ENCODE measurements at places on chromosomes 2 and 18.
A peak's percentile ranks its signal among the peaks of the same experiment; 100 is the strongest.

DNA sequence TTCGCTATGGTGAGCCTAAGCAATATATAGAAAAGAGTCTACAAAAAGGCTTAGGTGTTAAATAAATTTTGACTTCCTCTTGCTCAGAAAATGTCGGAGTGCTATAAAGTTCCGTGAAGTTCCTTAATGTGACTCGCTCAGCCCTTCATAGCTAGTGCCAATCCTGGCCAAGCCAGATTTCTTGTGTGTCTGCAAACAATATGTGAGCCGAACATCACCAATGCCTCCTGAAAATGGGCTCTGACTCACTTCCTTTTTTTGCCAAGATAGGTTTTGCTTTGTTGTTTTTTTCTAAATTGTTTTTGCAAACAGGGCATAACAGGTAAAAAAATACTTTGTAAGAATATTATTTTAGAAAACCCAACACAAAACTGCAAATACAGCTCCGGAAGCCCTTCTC is 26.1 kb downstream of the CDC42EP3 start:
- DNase-seq, result peak; percentile 72

GRCh38 chr2:232883116-232883721 is 13.2 kb downstream of the SNORC start:
- DNase-seq, result no peak

DNA sequence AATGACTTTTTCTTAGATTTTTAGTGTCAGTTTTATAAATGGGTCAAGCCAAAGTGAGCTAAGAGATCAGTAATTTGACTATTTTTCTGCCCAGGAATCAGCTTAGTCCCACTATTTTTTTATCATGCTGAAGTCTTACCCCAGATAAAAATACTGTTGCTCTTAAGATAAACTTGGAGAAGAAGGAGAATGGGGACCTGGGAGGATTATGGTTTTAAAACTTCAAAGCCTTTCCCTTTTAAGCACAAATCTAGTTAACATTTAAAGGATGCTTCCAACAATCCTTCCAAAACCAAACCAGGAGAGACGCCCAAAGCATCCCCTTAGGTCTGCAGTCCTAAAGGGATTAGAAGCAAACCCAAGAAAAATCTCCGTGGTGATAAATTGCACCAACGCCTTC is 172.4 kb downstream of the SP3 start:
- no peak for DNase-seq

- DNase-seq, result peak; percentile 93
Measured at GRCh38 chr2:226427538-226428307, 371.9 kb downstream of the IRS1 start.

- no peak for DNase-seq
Measured at GRCh38 chr2:479490-480176, 191.7 kb upstream of the ALKAL2 start.

GRCh38 chr2:199383021-199383420 is 74.7 kb downstream of the SATB2 start:
- no peak for DNase-seq

DNA sequence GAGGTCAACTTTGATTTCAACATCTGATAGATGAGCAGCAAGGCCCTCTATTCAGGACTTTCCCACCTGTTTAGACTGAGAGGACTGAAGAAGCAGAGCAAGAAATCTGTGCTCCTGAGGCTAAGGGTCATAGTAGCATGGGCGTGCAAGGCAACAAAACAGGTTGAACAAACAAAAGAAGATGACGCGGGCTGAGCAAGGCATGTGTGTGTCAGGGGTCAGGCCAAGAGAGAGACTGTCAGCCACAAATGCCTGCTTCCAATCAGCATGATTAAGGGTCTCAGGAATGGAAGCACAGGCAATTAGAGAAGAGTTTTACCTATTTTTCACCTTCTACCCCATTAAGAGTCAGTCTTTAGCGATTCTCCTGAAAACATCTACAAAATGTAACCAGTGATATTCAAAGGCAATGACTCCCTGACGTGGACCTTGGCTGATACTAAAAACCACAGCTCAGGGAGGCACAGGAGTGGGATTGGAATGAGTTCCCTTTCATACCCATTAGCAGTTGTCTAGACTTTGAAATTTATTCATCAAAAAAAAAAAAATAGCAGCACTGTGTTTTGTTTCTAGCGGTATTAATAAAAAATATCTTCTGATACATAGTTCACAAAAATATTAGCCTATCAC is 81.9 kb downstream of the DYNAP start:
- peak; percentile 2 for DNase-seq

- DNase-seq, result no peak
Measured at GRCh38 chr2:241092677-241093076, 9.4 kb downstream of the MTERF4 start.

DNA sequence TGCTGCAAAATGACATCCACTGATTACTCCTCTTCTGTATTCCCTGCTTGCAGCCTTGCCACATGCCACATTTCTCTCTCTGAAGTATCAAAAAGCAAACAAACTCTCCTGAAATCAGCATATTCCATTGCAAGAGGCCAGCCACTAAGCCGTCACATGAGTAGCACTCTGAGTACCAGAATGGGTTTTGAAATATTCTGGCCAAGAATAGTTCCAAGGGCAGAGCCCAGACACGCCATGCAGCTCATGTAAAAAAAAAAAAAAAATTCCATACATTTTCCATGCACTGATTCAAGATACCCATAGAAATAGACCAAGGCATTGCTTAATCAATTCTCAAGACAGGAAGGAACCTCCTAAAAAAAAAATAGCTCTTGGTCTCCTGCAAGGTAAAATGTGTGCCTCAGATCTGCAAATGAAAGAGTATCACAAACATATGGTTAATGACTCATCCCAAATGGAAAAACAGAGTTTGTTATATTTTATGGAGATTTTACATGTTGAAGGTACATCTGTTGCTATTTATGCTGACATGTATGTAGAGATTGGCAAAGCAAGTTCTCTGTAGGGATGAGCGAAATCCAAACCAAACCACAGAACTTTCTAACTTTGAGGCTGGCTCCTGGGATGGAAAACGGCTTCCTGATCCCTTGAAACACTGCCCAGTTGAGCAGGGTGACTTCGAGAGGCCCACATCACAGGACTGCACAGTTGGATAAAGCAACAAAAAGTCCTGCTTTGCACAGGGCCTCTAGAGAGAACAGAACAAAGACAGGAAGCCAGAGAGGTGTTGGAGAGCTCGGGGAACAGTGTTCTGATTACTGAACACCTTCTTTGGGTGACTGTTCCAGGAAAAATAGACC is 346.2 kb downstream of the ZNF521 start:
- peak; percentile 84 for DNase-seq

GRCh38 chr2:202203348-202203747 is 35.0 kb downstream of the SUMO1 start:
- no peak for DNase-seq

- peak; percentile 3 for DNase-seq
Measured at GRCh38 chr2:60707750-60708371, 48.2 kb upstream of the PAPOLG start.

GRCh38 chr2:12007282-12007681 is 260.9 kb downstream of the LPIN1 start:
- no peak for DNase-seq

GRCh38 chr2:221293949-221294742 is 278.0 kb downstream of the EPHA4 start:
- no peak for DNase-seq

GRCh38 chr18:74645679-74646078 is 48.0 kb downstream of the ZNF407 start:
- no peak for DNase-seq

DNA sequence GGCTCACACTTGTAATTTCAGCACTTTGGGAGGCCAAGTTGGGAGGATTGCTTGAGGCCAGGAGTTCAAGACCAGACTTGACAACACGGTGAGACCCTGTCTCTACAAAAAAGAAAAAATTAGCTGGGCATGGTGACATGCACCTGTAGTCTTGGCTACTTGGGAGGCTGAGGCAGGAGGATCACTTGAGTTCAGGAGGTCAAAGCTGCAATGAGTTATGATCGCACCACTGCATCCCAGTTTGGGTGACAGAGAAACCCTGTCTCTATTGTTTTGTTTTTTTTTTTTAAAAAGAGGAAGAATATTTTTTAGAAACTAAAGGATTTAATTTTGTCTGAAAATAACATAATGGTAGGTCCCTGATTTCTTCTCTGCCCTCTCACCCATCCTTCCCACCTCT is 79.4 kb upstream of the TMEM200C start:
- DNase-seq, result no peak

GRCh38 chr2:161416708-161417437 is 776 bp downstream of the TBR1 start:
- DNase-seq, result no peak

DNA sequence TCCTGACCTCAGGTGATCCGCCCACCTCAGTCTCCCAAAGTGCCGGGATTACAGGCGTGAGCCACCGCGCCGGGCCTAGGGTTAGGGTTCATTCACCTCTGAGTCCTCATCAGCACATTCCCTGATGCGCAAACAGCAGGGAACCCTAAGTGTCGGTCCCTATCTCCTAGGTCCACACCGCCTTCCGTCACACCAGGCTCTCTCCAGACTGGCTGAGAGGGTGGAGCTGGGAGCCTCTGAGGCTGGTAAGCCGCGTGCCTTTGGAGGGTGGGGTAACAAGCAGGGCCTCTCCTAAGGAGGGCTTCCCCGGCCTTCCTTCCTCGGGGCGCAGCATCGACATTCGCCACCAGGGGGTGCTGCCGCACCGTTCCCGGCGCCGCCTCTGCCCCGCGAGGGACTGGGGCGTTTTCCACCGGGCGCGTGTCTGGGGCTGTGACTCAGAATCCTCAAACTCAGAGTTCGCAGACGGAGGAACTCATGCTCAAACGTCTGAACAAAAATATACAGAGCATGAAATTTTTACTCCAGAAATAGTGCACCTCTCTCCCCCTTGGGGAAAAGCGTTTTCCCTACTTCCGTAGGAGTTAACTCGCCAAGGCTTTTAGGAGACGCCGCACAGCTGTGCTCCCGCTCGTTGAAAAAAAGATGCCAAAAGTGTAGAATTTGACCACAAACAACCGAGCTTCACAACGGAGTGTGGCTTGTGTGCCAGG is 63.9 kb upstream of the ASAP2 start:
- peak; percentile 69 for DNase-seq

- no peak for DNase-seq
Measured at GRCh38 chr2:200239216-200239615, 67.3 kb upstream of the SPATS2L start.

DNA sequence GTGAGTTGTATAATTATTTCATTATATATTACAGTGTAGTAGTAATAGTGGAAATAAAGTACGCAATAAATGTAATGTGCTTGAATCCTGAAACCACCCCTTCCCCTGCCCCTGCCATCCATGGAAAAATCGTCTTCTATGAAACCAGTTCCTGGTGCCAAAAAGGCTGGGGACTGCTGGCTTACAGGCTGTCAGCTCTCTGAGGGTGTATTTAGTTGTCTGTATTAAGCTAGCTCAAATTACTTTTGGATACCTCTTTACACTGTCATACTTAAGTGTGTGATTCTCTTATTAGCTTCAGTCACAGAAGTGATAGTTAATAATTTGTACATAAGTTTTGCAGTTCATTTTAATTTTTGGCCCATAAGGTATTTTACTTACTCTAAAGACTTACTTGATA is 29.6 kb downstream of the LCLAT1 start:
- no peak for DNase-seq

DNA sequence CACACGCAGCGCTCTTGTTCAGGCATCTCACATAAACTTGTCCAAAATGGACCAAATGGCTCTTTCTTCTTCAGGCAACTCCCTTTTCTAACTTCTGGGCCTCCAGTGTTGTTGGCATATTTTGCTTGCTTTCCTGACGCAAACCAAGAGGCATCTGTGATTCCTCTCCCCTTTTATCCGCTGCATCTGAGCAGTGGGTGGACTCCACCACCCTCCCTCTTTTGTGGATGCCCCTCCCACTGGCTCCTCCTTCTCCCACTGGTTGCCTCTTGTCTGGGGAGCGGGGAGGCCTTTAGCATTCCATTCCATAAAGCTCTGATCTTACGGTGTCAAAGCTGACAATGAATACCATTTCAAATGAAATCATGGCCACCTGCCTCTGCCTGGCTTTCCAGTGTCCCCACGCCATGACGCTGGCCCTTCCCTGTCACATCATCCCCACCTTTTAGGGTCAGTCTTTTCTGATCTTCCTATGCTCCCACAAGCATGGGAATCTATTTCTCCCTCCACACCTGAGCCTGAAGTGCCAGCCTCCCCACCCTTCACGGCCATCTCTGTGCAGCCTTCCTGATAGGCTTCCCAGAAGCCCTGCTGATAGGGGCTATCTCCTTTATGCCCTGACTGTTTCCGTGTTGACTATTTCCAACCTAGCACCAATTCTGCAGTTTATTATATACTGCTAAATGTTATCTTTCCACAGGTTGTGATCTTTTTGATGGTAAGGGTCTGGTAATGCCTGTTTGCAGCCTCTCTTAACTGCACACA is 51.5 kb downstream of the RPL37A start:
- no peak for DNase-seq

GRCh38 chr2:174124181-174124580 is 124.2 kb downstream of the OLA1 start:
- no peak for DNase-seq

DNA sequence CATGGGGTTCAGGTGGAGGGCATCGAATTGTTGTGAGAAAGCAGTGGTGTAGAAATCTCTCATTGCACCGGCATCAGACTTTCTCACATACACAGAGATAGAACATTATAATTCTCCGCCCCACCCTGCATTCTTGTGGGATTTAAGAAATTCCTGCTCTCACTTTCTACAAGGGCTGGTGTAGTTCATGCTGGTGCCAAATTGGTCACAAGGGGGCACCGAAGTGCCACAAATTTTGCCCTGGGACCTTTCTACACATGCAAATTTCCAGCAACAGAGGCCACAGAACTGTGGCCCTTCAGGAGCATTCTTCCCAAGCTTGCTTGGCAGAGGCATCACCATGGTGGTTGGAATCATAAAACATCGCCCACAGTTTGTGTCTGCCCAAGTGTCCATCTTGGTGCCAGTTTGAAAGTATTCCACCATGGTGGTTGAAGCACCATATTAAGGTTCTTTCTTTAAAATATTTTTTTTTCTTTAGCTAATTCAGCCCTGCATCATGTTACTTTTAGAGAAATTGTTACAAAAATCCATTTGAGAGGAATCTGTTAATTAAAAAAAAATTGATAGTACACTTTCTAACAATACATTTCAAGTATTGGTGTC is 521.2 kb upstream of the FANCL start:
- peak; percentile 39 for DNase-seq

GRCh38 chr2:235270956-235271355 is 222.9 kb upstream of the AGAP1 start:
- DNase-seq, result peak; percentile 52

- DNase-seq, result no peak
Measured at GRCh38 chr2:76448956-76449355, 738.2 kb upstream of the GCFC2 start.

DNA sequence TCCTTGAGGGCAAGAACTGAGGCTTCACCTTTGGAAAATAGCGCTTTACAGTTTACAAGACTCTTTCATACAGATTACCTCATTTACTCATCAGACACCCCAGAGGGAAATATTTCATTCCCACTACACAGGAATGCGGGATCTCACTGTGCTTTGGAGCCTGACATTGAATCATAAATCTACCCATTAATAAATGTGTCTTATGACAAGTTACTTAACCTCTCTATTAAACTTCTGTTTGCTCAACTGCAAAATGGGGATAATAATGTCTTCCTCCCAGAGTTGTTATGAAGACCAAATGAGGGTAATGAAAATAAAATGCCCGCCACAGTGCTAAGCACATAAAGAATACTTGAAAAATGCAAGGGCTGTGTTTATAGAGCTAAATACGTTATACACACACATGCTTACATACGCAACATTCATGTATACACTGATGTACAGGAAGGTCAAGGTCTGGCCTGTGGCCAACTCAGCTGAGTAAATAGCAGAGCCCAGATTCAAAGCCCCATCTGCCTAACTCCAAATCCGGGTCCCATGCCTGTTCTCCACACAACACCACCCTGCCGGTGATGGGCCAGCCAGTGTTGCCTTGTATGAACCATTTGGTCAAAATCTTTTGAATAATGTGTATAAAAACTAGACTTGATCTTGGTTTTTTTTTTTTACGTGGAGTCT is 77.8 kb upstream of the STPG4 start:
- no peak for DNase-seq

Measured in HS-5 (cell line).